ENCODE measurements at places on chromosomes 1 and 21.

DNA sequence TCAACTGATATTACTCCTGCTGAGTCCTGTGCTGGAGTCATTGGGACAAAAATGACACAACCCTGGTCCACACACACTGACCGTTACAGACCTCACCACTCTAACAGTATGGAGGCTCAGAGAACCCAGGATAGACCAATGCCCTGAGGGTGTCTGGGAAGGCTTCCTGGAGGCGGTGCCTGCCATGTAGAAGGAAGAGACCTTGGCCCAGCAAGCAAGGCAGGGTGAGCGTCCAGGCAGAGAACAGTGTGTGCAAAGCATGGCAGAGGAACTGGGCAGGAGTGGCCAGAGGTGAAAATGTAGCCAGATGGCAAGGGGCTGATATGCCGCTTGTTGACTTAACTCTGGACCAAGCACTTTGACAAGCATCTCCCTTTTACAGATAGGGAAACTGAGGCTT is 85.5 kb downstream of the VWA5B1 start:
- DNase-seq: no peak

DNA sequence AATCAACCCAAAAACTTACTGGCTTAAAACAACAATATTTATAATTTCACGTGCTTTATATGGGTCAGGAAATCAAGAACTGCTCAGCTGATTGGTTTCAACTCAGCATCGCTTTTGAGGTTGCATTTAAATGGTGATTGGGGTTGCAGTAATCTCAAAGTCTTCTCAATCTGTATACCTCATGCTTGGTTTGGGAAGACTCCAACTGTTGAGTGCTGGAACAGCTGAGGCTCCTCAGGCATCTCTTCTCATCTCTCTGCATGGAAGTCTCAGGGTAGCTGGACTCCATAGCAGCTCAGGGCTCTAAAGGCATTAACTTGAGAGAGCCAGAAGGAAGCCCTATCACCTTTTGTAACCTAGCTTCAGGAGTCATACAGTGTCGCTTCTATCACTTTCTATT is 35.1 kb downstream of the AK5 start:
- no peak for DNase-seq

GRCh38 chr1:173043253-173043652 is 7.5 kb downstream of the TNFSF18 start:
- no peak for DNase-seq

- no peak for DNase-seq
These were observed 67.6 kb upstream of the PDE4B start for GRCh38 chr1:65725064-65725463.

- DNase-seq: no peak
These were observed 31.4 kb downstream of the IFI16 start for GRCh38 chr1:159040893-159041724.
